ENCODE measurements at places on chromosomes 2 and 18.

DNA sequence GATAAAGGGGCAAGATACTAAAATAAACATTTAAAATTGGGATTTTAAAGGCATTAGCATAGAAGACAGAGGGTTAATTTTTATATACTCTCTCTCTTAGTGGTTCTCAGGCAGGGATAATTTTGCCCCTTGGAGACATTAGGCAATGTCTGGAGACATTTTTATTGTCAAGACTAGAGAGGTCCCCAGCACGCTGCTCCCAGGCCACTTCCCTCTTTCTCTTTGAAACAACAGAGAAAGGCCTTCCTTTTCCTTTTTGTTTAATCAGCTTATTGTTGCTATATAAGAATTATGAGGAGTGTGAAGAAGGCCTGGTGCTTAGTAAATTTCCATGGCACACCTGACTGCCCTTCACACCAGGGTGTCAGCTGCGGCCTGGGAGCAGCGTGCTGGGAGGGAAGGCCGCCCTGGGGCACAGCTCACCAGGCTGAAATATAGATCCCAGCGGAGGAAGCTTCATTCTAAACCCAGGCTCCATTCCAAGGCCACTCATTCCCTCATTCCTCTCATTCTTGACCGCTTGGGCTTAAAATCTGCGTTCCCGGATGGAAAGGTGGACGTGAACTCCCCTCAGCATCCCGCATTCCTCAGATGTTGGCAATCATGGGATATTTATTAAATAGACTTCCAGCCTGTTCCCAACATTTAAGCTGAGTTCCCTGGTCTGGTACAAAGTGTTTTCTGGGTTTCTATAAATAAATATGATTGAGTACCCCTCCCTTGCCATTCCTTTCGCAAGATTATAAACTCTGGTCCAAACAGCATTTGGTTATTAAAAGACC, 22.5 kb downstream of the SLC14A2 start:
- no peak for DNase-seq

DNA sequence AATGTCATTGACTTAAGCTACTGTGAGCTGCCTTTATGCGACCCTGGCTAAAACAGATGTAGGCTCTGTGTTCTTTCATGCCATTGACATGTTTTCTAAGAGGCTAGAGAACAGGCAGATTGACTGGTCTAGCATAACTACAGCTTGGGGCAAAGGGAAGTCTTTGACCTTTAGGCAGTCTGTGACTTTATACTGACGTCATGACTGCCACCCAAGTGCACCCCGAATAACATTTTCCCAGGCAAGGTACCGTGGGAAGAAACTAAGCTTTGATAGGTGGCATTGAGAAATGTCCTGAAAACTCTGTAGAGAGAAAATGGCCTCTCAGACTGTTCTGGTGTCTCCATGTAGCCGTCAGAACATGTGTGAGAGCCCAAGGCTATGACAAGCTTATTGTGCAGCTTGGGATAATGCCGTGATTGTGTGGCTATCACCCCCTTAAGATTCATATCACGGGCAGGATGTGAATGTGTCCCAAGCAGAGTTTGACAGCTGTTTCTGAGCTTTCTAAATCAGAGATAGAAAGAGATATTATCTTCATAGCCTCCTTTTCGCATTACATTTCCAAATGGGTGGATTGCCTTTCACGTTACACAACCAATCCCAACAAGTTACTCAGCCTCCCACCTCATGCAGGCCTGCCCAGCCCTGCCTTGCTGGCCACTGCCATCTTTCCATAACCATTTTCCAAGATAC, 672.2 kb upstream of the ACVR2A start:
- DNase-seq = no peak

- DNase-seq = no peak
Measured at GRCh38 chr2:53182601-53183000, 585.0 kb upstream of the CHAC2 start.

DNA sequence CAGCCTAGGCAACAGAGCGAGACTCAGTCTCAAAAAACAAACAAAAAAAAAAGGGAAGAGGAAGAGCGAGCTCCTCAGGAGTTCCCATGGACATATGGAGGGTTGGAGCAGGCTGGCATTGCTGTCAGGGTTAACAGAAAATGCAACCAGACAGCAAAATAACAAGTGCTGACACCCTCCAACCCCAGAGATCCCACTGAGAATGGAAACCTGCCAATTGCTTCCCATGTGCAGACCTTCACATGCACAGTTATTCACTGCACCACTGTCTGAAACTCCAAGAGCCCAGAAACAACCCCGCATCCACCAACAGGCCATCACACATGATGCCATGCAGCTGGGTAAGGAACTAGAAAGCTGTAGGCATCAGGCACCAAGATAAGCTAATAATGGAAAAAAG, 43.5 kb downstream of the TFCP2L1 start:
- no peak for DNase-seq

GRCh38 chr2:27122791-27123190, 824 bp upstream of the ABHD1 start:
- DNase-seq = no peak

DNA sequence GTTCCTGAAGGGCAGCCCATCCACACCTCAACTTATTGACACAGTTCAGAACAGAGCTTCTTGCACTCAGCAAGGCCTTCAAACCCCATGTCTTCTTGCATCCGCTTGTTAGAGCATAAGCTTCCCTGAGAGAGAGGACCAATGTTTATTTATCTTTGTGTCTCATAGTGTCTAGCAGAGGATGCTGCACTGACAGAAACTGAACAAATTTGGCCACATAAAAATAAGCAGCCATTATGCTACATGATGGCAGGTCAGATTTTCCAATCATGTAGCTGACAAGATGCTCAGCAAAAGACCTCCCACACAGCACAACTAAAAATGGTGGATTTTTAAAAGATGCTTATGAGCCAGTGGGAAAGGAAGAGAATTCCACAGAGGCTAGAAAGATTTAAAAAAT, 38.1 kb upstream of the SIGLEC15 start:
- DNase-seq = no peak

GRCh38 chr2:218858138-218858445, 1.5 kb upstream of the WNT6 start:
- no peak for DNase-seq

- DNase-seq = peak; percentile 98
Measured at GRCh38 chr2:121197369-121198091, 87.5 kb downstream of the TFCP2L1 start.

- no peak for DNase-seq
Measured at GRCh38 chr2:105731511-105731910, 13.2 kb upstream of the NCK2 start.

GRCh38 chr2:135800513-135801460, 36.2 kb downstream of the LCT start:
- DNase-seq = no peak

DNA sequence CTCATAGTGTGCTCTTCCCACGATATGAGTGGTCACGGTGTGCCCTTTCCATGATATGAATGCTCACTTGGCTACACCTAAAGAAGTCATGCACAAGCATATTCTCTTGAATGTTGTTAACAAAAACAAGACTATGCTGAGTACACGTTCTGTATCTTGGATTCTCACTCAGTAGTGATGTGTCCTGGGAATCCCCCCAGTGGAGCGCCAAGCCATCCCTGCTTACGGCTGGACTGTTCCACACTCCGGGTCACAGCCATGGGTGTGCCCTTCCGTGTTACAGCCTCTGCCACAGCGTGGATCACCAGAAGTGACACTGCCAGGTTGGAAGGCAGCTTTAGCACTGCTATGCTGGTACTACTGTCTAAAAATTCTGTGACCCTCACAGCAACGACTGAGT, 59.1 kb downstream of the TPO start:
- DNase-seq = no peak

GRCh38 chr18:33828949-33829348, 250.9 kb downstream of the ASXL3 start:
- DNase-seq = no peak

DNA sequence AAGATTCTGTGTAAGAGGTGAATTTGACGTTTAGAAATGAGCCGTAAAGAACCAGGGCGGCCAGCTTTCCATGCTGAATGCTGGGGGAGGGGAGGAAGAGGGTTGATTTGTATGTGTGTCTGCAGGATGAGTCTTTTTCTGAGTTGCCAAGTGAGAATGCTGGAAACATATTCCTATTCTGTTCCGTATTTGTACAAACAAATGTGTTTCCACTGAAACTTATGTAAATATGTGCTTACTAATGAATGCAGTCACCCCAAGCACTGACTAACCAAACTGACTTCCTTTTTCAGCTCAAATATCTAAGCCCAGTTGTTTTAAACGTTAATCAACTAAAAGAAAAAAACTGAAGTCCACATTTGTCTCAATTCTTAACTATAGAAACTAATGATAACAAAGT, 74.9 kb upstream of the APCDD1 start:
- DNase-seq = no peak

DNA sequence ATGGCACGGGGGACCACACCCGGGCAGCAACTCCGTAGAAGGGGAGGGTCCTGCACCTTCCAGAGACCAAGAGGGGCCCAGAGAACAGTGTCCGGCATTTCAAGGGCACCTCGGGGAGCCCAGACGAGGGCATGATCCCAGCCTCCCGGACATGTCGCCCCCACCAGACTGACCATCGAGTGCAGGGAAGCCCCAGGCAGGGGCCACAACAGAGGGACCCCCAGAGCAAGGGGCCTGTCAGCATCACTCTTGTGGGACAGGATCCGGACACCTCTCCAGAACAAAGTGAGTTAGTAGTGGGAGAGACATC, 50.4 kb upstream of the CTDP1 start:
- no peak for DNase-seq

DNA sequence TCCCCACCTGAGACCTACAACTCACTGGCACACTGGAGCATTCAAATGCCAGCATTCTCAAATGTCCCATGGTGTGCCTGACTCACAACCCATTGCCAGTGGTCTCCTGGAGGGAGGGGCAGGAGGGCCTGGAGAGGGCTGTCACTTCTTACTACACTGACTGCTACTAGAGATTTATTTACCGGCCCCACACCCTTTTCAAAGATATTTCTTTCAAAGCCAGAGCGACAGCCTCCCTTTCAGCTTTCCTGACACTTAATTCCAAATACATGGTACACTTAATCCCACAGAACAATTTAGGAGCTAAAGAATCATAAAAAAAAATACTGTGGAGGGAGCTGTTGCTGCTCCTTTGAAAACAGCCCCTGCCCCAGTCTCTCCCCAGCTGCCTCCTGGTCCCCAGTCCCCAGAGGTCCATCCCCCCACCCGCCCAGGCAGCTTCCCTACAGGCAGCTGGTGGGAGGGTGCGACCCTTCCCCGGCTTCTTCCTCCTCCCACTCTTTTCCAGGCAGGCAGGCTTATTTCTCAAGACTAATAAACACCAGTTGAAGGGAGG, 129.1 kb upstream of the SMAD2 start:
- DNase-seq = no peak

DNA sequence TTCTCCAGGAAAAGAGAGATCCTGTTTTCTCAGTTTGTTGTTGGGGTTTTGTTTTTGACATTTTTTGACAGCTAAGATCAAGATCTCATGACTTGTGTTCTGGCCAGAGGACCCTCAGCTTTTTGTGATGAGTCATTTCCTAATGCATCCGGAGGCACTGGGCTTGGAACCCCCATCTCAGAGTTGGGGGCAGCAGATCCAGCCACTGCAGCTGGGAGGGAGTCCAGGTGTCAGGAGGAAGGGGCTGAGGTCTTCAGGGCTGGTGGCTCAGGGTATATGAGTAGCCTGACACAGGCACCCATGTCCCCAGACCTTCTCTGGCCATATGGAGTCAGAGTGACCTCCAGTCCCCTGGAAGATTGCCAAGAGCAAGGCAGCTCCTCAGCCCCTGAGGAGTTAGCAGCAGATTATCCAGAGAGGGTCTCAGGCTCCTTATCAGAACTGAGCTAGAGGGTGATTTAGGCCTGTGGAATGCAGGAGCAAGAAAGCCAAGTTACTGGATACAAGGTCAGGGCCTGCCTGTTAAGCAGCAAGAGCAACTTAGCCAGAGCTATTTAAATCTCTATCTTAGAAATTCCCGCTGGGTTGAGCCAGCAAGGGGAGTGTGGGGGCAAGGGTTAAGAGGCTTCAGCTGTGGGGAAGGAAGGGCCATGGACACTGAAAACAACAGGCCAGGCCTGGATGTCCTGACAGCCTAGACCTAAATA, 62.4 kb downstream of the TANC1 start:
- DNase-seq = peak; percentile 31

- DNase-seq = no peak
Measured at GRCh38 chr2:11338580-11338979, 5.9 kb downstream of the ROCK2 start.

GRCh38 chr2:160647967-160648685, 154.5 kb upstream of the RBMS1 start:
- DNase-seq = peak; percentile 56

DNA sequence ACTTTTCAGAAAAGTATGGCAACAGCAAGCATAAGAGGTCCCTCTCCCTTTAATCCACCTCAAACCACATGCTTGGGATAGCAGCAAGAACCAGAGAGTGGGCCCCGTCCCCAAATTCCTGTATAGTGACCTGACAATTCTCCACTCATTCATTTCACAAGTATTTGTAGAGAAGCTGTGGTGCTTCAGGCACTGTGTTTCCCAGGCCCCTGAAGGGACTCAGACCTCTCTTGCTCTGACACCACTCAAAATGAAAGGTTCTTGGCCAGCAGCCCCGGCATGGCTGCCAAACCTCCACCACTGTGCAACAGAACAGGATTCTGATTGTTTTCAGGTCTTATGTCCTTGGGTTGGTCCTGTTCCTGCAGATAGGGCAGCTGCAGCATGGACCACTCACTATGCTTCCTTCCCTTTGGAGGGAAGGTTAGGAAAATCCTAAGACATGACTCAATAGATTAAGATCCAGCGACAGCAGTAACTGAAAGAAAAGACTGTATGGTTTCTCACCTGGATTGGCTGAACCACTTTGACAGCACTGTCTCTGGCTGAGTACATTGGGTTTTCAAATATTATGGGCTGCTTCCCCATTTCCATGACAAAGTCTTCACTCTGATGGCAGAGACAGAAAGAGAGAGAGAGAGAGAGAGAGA, 67.6 kb downstream of the DHRS9 start:
- no peak for DNase-seq

Data from MCF 10A (cell line).